Common myeloid progenitor, CD34-positive (primary cell): ENCODE measurements at places on chromosomes 6 and 20.

DNA sequence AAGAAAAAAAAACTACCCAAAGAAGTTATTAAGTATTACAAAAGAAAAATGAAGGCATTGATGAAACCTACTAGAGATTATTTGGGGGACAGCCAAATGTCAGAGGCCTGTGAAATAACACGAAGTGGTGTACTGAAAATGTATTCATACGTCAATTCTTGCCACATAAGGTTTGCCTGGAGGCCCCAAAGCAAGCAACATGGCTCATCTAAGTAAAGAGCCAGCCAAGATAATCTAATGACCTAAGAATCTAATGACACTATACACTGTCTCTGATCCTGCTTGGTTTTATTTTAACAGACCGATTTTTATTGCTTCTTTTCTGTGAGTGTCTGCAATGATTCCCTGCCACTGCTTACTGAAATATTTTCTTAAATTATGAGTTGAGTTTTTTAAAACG is 34.7 kb downstream of the FILIP1 start:
- no peak for DNase-seq
- H3K27me3 ChIP-seq, result no peaks in the 10 kb centered on the region
- no peak overlapping the region for H3K27ac ChIP-seq
- H3K36me3 ChIP-seq, result no peaks in the 10 kb centered on the region
- no peaks in the 10 kb centered on the region for H3K4me1 ChIP-seq
- no peak overlapping the region for H3K4me3 ChIP-seq

- no peak for DNase-seq
- H3K36me3 ChIP-seq, result no peaks in the 10 kb centered on the region
- H3K27me3 ChIP-seq, result no peaks in the 10 kb centered on the region
- H3K4me1 ChIP-seq, result peaks cover 11% of the 10 kb centered on the region
- H3K4me3 ChIP-seq, result no peak overlapping the region
Observed at GRCh38 chr20:23346002-23346401, 4.6 kb upstream of the NXT1 start.

GRCh38 chr6:35522660-35523658 is 10.3 kb upstream of the TULP1 start:
- H3K4me1 ChIP-seq, result peaks cover 2% of the 10 kb centered on the region
- DNase-seq, result peak; percentile 64
- H3K4me3 ChIP-seq, result no peak overlapping the region

- H3K36me3 ChIP-seq, result peaks cover 19% of the 10 kb centered on the region
- no peak overlapping the region for H3K27ac ChIP-seq
- peak overlapping the region; percentile 77 for H3K4me3 ChIP-seq
Observed at GRCh38 chr20:36773107-36773596, 411 bp downstream of the DSN1 start.

- H3K27me3 ChIP-seq, result no peaks in the 10 kb centered on the region
- H3K27ac ChIP-seq, result no peak overlapping the region
- peaks cover 9% of the 10 kb centered on the region for H3K36me3 ChIP-seq
Observed at GRCh38 chr6:72948153-72948552, 277.1 kb downstream of the KHDC1L start.

DNA sequence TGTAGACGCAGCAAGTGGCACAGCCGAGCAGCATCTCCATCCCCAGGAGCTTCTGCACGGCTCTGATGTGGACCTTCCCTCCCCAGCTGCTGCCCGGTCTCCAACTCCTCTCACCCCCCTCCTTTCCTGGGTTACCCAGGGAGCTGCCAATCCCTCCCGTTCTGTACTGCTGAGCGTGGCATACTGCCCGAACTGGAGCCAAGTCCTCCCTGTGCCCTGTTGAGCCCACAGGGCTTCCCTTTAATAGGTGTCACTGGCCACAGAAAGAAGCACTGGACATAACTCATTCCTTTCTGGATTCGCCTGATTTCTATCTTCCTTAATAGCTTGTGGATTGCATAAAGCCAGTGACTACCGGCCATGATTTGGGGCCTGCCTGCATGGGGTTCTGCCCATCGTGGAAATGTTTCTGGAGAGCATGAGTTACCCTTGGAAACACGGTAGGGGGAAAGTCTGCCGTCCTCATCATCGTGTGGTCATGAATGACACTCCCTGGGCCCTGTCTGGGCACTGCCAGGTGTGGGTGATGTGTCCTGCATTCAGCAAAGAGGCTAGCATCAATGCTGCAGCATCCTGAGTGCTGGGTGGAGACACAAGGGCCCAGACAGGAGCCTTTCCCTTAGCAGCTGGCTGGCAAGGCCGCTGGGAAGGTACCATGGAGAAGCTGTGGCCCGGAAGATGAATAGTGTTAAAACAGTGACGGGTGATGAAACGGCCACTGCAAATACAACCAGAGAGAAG is 189.7 kb downstream of the SYNDIG1 start:
- H3K4me3 ChIP-seq, result no peak overlapping the region
- H3K4me1 ChIP-seq, result no peaks in the 10 kb centered on the region
- H3K27me3 ChIP-seq, result no peaks in the 10 kb centered on the region
- H3K27ac ChIP-seq, result no peak overlapping the region

GRCh38 chr6:101545191-101545590 is 151.7 kb downstream of the GRIK2 start:
- H3K36me3 ChIP-seq, result no peaks in the 10 kb centered on the region
- no peak for DNase-seq
- H3K4me1 ChIP-seq, result no peaks in the 10 kb centered on the region

DNA sequence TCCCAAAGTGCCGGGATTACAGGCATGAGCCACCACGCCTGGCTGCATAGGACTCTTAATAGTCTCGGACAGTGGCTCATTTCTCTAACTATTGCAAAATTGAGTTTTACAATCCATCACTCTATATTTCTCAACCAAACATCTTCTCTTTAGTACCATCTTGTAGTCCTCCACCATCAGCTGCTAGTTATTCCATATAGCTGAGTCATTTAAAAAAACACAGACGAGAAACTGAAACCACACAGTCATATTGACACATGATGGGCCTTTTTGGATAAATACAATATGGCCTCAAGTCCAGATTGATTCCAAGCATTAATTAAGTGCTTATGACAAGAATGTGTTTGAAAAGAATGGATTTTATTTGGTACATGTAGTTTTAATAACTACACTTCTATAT is 599.1 kb downstream of the MEI4 start:
- no peak overlapping the region for H3K27ac ChIP-seq
- H3K36me3 ChIP-seq, result no peaks in the 10 kb centered on the region
- H3K27me3 ChIP-seq, result no peaks in the 10 kb centered on the region

- H3K4me1 ChIP-seq, result peaks cover 2% of the 10 kb centered on the region
- H3K36me3 ChIP-seq, result no peaks in the 10 kb centered on the region
- no peak overlapping the region for H3K4me3 ChIP-seq
- peak; percentile 63 for DNase-seq
- peaks cover 33% of the 10 kb centered on the region for H3K27me3 ChIP-seq
- H3K27ac ChIP-seq, result no peak overlapping the region
Observed at GRCh38 chr20:46206025-46206424, 87.9 kb downstream of the CD40 start.

- peaks cover 8% of the 10 kb centered on the region for H3K4me1 ChIP-seq
- no peak overlapping the region for H3K27ac ChIP-seq
- H3K27me3 ChIP-seq, result no peaks in the 10 kb centered on the region
- no peak overlapping the region for H3K4me3 ChIP-seq
Observed at GRCh38 chr6:21109391-21110178, 484.0 kb upstream of the SOX4 start.

- H3K4me3 ChIP-seq, result no peak overlapping the region
- H3K4me1 ChIP-seq, result peaks cover 26% of the 10 kb centered on the region
- H3K27ac ChIP-seq, result no peak overlapping the region
Observed at GRCh38 chr6:149031859-149032598, 285.2 kb downstream of the UST start.

GRCh38 chr6:906920-907319 is 214.0 kb upstream of the EXOC2 start:
- no peak for DNase-seq
- no peaks in the 10 kb centered on the region for H3K36me3 ChIP-seq
- H3K4me1 ChIP-seq, result no peaks in the 10 kb centered on the region
- no peak overlapping the region for H3K27ac ChIP-seq

DNA sequence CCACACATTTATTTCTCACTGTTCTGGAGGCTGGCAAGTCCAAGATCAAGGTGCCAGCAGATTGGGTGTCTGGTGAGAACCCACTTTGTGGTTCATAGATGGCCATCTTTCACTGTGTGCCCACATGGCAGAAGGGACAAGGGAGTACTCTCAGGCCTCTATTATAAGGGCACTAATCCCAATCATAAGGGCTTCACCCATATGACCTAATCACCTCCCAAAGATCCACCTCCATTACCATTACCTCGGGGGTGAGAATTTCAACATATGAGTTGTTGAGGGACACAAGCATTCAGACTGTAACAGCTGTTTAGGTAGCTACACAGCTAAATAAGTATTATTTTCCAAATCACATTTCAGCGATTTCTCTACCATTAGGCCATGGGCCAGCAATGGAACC is 2.5 kb upstream of the PRND start:
- H3K27me3 ChIP-seq, result no peaks in the 10 kb centered on the region
- no peak overlapping the region for H3K27ac ChIP-seq
- no peaks in the 10 kb centered on the region for H3K36me3 ChIP-seq
- peaks cover 13% of the 10 kb centered on the region for H3K4me1 ChIP-seq

DNA sequence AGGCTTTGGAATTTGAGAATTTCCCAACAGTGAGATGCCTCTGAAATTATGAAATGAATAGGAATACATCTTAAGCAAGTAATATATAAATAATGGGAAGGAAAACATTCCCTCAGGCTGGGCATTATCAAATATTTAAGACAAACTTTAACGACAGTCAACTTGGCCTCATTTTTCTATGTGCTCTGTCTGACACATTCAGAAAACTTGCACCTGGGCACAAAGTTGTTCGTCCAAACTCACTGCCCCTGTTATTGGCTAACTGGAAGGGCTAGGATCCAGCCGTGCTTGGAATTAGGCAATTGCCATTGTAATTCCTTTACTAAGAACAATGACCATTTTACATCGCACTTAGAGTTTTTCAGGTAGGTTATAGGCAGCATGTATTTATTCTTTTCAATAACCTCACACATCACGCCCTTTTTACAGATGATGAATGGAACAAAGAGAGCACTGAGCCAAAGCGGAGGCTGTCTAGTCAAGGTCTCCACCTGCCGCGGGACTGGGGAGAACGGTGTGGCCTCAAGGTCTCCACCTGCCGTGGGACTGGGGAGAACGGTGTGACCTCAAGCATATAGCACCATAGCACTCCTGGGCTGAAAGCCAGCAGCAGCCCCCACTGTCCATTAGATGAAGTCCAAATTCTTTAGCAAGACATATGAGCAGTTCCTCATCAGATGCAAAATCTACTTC is 40.7 kb upstream of the FOXQ1 start:
- no peaks in the 10 kb centered on the region for H3K4me1 ChIP-seq
- DNase-seq, result no peak
- no peak overlapping the region for H3K27ac ChIP-seq
- H3K36me3 ChIP-seq, result no peaks in the 10 kb centered on the region
- no peak overlapping the region for H3K4me3 ChIP-seq
- no peaks in the 10 kb centered on the region for H3K27me3 ChIP-seq

GRCh38 chr6:85008296-85009009 is 244.1 kb upstream of the TBX18 start:
- no peaks in the 10 kb centered on the region for H3K27me3 ChIP-seq
- H3K27ac ChIP-seq, result no peak overlapping the region
- H3K36me3 ChIP-seq, result no peaks in the 10 kb centered on the region
- H3K4me1 ChIP-seq, result no peaks in the 10 kb centered on the region

GRCh38 chr20:58446264-58446959 is 57.4 kb downstream of the VAPB start:
- no peaks in the 10 kb centered on the region for H3K27me3 ChIP-seq
- H3K36me3 ChIP-seq, result peaks cover 18% of the 10 kb centered on the region

GRCh38 chr6:158697811-158698210 is 48.0 kb downstream of the SYTL3 start:
- H3K27ac ChIP-seq, result no peak overlapping the region
- DNase-seq, result no peak
- no peaks in the 10 kb centered on the region for H3K36me3 ChIP-seq
- H3K4me3 ChIP-seq, result no peak overlapping the region
- no peaks in the 10 kb centered on the region for H3K27me3 ChIP-seq
- H3K4me1 ChIP-seq, result no peaks in the 10 kb centered on the region

- no peak for DNase-seq
- no peaks in the 10 kb centered on the region for H3K36me3 ChIP-seq
- H3K27ac ChIP-seq, result no peak overlapping the region
- no peak overlapping the region for H3K4me3 ChIP-seq
- no peaks in the 10 kb centered on the region for H3K4me1 ChIP-seq
Observed at GRCh38 chr20:7313047-7313446, 545.6 kb downstream of the BMP2 start.

- H3K27ac ChIP-seq, result no peak overlapping the region
- no peak overlapping the region for H3K4me3 ChIP-seq
- DNase-seq, result peak; percentile 60
- no peaks in the 10 kb centered on the region for H3K36me3 ChIP-seq
- no peaks in the 10 kb centered on the region for H3K27me3 ChIP-seq
Observed at GRCh38 chr6:16168858-16169257, 40.0 kb downstream of the MYLIP start.

- no peak overlapping the region for H3K4me3 ChIP-seq
- H3K27me3 ChIP-seq, result no peaks in the 10 kb centered on the region
- DNase-seq, result no peak
- H3K36me3 ChIP-seq, result peaks cover 67% of the 10 kb centered on the region
- no peak overlapping the region for H3K27ac ChIP-seq
- no peaks in the 10 kb centered on the region for H3K4me1 ChIP-seq
Observed at GRCh38 chr6:36499918-36500317, 47.4 kb downstream of the STK38 start.

GRCh38 chr20:4773736-4774135 is 52.0 kb downstream of the PRND start:
- DNase-seq, result no peak
- H3K27me3 ChIP-seq, result no peaks in the 10 kb centered on the region
- no peak overlapping the region for H3K4me3 ChIP-seq
- no peak overlapping the region for H3K27ac ChIP-seq

DNA sequence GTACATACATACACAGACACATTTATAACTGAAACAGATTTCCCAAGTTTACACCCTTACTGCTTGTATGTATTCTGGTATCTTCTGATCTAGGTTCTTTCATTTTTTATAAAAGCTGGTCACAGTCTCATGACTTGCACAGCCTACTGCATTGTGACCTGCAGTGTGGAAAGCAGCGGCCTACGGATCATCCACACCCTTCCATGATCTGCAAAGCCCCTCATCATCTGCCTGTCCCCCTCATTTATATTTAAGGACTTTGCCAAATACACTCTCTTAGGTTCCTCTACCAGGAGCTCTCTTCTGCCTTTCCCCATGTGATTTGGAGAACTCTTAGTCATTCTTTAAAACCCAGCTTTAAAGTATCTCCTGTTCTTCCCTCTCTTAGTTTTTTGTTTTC is 12.0 kb upstream of the BICRAL start:
- no peak for DNase-seq
- H3K27ac ChIP-seq, result no peak overlapping the region
- no peaks in the 10 kb centered on the region for H3K36me3 ChIP-seq
- H3K27me3 ChIP-seq, result no peaks in the 10 kb centered on the region
- H3K4me3 ChIP-seq, result no peak overlapping the region

GRCh38 chr6:7170117-7170732 is 62.5 kb downstream of the RREB1 start:
- no peak overlapping the region for H3K27ac ChIP-seq
- peaks cover 36% of the 10 kb centered on the region for H3K4me1 ChIP-seq

- H3K27me3 ChIP-seq, result peaks cover 6% of the 10 kb centered on the region
- peak overlapping the region; percentile 20 for H3K4me3 ChIP-seq
- no peak overlapping the region for H3K27ac ChIP-seq
Observed at GRCh38 chr20:64049878-64050260, 430 bp upstream of the SOX18 start.
